ENCODE measurements at places on chromosomes 6 and 20.

DNA sequence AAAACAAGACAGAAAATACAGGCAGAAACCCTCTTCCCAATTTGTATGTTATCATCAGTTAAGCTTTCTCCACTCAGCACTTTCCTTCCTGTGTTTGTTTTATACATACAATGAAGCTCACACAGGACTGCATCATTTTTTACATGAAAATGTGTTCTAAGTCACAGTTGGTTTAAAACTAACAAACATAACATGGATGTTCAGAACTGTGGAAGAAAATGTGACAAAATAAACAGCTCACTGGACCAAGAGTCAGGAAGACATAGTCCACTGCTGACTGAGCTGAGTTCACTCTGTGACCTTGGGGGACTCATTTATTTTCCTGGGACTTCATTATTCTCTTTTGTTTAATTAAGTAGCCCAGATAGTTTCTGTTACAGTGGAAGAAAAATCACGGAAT lies 331.5 kb downstream of the SYNE1 start:
- DNase-seq, result no peak

- no peak for DNase-seq
Observed at GRCh38 chr6:106390088-106390487, 29.6 kb downstream of the CRYBG1 start.

DNA sequence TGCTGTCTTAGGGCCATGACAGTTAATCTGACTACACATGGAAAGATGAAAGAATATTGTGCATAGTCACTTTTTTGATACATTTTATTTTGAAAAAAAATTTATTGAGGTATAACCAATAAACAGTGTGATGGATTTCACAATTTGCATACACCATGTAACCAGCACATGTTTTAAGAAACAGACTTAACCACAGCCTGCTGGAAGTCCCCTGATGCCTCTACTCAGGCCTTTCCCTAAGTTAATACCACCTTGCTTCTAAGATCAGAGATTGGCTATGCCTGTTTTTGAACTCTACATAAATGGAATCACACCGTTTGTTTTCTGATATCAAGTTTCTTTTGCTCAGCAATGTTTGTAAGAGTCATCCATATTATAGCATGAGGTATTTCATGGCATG lies 136.3 kb downstream of the CFAP61 start:
- no peak for DNase-seq

DNA sequence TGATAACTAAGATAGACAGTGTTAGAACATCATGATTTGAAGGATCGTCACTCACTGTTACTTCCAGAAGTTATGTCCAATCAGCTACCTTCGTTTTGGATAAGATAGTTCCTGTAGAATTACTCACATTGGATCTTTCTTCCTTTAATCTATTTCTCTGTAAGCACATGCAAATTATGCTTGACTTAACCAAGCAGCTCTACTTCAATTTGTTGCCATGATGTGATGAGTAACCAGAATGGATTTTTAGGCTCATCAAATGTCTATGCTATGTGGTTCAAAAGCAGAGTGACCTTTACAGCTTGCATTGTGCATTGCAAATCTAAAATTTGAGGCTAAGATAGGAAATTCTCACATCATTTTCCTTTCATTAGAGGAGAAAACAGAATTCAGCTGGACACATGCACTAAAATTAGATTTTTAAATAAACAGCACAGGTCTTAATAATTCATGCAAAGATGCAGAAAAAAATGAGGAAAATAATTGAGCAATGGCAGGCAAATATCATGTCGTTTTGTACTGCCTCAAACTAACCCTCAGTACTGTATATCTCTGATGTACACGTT lies 76.7 kb upstream of the ZFP64 start:
- peak; percentile 12 for DNase-seq

DNA sequence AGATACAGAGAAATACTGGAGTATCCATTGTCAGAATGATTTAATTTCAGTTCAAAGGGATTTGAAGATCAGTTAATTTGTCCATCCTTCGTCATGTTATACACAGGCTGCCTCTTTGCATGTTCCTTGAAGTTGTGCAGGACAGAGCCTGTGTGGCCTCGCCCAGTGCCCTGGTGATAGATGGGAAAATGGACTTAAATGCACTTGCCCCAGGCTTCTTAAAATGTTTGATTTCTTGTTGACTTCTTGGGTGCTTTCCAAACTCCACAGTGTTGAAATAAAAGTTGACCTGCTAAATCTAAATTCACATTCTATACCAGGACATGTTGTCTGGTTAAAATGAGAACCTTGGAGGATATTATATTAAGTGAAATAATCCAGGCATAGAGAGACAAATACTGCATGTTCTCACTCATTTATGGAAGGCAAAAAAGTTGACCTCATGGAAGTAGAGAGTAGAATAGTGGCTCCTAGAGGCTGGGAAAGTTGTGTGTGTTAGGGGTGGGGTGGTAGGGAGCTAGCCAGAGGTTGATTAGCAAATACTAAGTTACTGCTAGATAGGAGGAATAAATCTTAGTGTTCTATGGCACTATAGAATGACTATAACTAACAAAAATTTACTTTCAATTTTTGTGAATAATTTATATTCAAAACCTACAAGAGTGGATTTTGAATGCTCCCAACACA lies 25.3 kb downstream of the MARCKS start:
- no peak for DNase-seq

- DNase-seq, result no peak
Observed at GRCh38 chr20:64167676-64168075, 3.4 kb downstream of the MYT1 start.

DNA sequence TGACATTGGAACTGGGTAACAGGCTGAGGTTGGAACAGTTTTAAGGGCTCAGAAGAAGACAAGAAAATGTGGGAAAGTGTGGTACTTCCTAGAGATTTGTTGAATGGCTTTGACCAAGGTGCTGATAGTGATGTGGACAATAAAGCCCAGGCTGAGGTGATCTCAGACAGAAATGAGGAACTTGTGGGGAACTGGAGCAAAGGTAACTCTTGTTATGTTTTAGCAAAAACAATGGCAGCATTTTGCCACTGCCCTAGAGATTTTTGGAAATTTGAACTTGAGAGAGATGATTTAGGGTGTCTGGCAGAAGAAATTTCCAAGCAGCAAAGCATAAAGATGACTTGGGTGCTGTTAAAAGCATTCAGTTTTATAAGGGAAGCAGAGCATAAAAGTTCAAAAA lies 474.7 kb upstream of the ADGRB3 start:
- DNase-seq, result no peak

- no peak for DNase-seq
Observed at GRCh38 chr6:24824142-24824938, 25.6 kb upstream of the ARMH2 start.

DNA sequence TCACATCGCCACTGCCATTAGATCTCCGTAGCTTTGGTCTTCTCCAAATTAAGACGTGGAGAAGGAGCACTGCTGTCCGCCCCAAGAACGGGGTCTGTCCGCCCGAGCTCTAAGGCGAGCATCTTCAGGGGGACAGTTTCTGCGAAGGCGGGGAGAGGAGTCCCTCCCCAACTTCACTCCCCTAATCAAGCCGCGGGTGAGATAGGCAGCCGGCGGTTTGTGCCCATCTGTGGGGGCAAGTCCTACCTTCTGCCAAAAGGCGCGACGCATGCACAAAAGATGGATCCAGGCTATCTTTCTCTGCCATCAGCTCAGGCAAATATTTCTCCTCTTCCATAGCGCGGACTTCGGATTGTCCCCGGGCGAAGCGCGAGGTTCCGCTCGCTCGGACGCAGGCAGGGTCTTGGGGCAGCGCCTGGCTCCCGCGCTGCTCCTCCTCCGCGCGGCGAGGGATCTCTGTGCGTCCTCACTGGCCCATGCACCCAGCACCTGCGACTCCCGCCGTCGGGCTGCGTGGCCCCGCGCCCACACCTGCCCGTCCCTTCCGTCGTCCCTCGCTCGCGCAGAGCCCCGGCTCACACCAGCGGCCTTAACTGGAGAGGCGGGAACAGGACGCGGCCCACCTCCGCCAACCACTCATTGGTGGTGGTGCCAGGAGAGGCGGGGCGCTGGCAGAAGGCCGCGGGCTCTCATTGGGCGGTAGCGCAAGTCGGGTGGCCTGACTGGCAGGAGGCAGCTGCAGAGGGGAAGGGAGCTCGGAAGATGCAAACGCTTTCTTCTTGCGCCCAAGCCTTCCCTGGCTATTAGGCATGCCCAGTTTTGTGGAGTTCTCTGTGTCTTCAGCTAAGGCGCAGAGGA lies at the start of gene KHDRBS2:
KHDRBS2 (minus strand) TSS at position 614 of the 858 bp plus-strand sequence.
- peak; percentile 76 for DNase-seq

GRCh38 chr20:42756991-42757390 lies 432.7 kb downstream of the PTPRT start:
- DNase-seq, result no peak

DNA sequence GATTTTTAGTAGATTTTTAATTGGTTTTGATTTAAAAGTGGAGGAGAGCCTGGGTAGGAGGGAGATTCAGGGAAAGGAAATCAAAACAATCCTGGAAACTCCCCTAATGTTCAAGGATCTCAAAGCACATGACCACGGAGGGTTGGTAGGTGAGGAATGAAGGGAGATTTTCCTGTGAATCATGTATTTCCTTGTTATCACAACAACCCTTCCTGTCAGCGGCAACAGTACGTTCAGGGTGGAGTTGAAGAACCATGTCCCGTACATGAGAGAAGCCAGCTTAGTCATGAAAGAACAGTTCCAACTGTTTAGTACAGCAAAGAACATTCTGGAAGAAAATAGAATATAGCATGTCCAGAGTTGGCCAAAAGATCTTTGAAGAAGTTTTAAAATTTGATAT lies 79.4 kb upstream of the SCAF8 start:
- peak; percentile 82 for DNase-seq

DNA sequence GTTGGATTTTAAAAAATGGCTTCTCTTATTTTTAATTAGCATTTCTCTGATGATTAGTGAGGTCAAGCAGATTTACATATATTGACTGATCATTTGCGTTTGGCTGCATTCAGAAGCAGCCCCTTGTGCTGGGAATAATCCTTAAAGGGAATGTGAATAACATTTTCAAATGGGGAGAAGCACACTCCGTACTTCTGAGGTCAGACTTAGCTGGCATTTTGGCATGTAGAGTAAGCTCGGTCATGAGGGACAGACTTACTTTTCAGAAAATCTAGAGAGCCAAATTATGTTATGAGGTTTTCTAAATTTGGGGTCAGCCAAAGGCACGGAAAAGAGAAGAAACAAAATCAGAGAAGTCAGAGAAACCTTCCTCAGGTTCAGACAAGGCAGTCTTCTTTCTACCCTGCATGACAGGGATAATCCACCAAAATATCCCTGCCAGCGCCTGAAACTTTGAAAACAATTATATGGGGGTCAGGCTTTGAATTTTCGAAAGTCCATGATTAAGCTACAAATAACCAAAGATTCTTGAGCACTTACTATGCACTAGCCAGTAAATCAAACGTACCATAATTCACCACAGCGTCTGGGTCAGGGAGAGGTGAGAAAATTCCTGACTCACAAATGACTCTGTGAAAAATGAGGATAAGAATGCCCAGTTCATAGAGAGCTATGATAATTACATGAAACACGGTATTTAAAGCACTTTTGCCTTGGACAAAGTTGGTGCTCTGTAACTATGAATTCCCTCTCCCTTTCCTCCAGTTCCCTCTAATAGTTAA lies 44.9 kb downstream of the ADAT2 start:
- DNase-seq, result no peak

GRCh38 chr20:15658295-15658694 lies 915.0 kb downstream of the KIF16B start:
- no peak for DNase-seq

GRCh38 chr6:48511378-48511777 lies 400.4 kb upstream of the PTCHD4 start:
- DNase-seq, result no peak

DNA sequence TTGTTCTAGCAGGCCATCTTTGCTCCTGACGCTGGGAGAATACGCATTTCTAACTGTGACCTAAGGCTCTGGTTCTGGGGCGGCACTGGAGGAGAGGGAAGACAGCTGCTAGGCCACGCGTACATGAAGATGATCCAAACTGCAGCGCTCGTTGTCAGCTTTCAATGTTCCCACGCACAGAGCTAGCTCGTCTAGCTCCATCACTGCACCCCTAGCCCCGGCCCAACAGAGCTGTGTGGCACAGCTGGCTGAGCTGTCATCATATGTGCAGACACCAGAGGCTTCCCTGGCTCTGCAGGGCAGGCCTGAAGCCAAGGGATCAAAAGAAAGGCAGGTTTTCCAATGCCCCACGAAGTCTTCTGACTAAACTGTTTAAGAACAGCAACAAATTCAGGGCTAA lies 124.7 kb downstream of the IRF4 start:
- DNase-seq, result no peak

- DNase-seq, result peak; percentile 95
Observed at GRCh38 chr6:167744681-167745669, 81.7 kb upstream of the AFDN start.

GRCh38 chr6:140758169-140758877 lies 1374.4 kb upstream of the GJE1 start:
- no peak for DNase-seq

GRCh38 chr6:169980826-169981450 lies 229.5 kb downstream of the ERMARD start:
- DNase-seq, result no peak

DNA sequence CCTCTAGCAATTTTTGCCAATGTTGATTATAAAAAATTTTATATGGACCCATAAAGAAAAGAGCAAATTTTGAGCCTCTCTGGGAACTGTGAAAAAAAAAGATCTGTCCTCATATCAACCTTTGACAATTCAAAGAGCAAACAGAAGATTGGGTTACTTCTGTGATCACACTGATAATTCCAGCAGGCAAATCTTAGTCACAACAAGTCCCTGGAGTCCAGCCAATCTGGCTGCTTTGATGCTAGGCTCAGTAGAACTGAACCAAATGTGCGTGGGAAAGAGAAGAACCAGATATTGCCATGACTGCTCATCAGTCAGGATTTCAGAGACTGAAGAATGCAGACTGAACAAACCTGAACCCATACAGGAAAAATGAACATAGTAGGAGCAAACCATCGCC lies 438.4 kb upstream of the FLRT3 start:
- peak; percentile 65 for DNase-seq

DNA sequence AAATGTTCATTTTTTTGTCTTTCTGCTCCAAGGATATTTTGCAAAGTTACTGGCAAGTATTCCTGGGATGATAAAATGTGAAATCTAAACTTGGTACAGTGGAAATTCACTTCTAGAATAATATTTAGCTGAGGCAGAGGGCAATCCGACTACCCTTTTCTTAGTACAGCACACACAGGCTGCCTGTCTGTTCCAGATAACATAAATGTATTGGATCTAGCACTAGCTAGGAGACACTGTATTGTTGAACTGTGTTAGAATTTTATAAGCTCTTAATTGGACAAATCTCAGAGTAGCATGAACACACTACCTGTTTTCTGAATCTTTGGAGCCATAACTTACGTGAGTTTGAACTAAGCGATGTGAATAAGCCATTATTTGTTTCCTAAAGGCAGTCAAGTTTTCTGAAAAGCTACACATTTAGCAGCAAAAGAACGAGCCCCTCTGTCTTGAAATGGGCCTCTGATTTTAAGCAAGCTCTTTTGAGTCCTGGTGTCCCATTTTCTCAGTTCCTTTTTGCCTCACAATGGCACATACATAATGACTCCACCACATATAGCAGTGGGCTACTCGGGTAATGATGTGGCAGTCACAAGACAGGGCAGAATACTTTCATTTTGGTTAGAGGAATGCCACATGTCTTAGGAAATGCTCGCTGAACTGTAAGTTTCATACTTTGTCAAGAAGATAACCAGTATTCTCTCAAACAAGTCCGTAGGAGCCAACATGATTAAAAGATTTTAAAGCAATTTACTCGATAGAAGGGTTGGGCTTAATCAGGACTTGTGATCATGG lies 116.5 kb upstream of the ESR1 start:
- no peak for DNase-seq
